ENCODE measurements at places on chromosomes 3 and 15.

GRCh38 chr3:188316723-188317070, 162.7 kb downstream of the LPP start:
- DNase-seq = no peak

- DNase-seq = no peak
These were observed 14.2 kb downstream of the ATXN7 start for GRCh38 chr3:63877737-63878393.

DNA sequence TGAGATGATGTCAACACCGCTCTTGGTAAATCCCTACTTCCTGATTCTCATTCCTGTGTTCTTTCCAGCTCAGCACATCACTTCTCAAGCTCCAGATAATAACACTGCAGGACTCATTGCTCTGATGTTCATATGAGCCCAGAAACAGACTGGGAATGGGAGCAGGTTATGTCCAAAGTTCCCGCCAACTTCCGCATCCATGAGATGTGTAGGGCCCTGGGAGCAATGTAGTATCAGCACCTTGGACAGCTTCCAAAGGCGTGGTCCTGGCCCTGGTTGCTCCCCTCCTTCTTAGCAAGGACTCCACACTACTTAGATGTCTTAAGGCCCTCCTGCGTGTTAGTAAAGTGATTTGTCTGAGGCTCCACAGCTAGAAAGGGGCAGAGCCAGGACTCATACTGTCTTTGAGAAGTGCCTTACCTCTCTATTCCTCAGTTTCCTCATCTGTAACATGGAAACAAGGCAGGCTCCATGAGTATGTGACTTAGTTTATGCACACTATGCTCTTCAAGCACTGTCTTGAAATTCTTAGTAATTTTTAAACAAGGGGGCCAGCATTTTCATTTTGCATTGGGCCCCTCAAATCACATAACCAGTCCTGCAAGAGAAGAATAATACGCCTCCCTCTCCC, 27.9 kb upstream of the SLC6A1 start:
- no peak for DNase-seq

- DNase-seq = no peak
These were observed 61.0 kb downstream of the APBA2 start for GRCh38 chr15:28946803-28947202.

GRCh38 chr3:45537970-45538640, 56.4 kb upstream of the LIMD1 start:
- DNase-seq = no peak

DNA sequence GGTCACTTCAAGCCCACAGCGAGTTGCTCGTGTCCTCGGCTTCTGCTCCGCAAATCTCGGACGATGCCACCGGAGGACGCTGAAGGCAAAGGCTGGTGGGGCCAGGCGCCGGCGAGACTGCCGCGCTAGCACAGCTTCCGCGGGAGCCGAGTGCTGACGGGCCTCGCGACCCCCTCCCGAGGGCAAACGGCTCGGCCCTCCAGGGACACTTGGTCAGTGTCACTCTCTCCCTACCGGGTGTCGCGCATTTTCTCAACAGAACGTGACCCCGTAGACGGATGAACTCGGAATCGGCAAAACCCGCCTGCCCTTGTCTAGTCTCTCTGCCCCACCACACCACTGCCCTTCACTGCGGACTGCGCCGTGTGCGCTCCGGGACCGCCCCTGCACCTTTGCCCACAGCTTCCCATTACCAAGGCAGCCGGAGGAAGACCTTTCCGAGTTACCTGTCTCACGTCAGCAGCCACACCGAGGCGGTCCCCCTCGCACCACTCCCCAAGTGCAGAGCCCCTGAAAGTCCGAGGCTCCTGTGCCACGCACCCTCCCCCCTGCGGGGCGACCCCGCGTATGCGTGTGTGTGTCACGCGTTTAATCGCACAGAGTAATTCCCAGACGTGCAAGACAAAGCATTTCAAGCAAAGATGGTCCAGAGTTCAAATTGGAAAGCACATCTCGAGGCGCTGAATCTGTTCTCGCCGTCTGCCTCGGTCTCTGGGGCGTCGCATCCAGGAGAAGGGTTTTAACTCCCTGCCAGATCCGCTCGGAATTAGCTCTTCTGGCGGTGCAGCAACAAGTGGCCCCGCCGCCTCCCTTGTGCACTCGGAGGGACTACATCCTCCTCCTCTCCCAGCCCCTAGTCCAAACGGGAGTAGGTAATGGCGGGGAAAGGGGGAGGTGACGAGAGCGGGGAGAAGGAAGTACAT, 245.0 kb upstream of the TOPAZ1 start:
- peak; percentile 40 for DNase-seq

DNA sequence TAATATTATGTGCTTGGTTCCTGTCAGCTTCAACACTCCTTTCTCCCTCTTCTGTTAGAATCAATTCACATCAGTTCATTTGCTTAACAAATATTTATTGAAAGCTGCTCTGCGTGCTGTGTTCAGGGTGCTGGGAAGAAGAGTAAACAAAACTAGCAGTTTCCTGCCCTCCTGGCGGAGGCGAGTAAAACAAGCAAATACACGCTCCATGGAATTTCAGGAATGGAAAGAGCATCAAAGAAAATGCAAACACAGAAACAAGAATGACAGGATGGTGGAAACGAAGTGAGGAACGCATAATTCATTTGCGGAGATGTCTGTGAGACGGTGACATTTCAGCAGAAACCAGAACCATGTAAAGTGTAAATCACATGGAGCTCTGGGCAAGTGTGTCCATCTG, 49.4 kb upstream of the SPTSSB start:
- no peak for DNase-seq

DNA sequence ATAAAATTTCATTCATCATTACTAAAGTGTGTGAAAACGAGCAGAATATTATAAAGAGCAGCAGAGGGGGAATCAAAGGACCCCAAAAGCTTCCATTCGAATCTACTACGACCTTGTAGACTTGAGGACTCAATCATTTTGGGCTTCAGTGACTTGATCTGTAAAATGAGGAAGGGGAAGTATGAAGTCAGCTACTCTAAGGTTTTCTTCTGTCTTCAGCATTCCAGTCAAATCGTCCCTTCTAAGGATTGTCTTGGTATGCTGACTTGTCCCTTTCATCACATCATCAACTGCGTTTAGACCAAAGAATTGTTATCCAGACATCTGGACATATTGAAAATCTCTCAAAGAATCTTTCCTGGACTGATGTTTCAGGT, 44.8 kb downstream of the PLD1 start:
- DNase-seq = no peak

DNA sequence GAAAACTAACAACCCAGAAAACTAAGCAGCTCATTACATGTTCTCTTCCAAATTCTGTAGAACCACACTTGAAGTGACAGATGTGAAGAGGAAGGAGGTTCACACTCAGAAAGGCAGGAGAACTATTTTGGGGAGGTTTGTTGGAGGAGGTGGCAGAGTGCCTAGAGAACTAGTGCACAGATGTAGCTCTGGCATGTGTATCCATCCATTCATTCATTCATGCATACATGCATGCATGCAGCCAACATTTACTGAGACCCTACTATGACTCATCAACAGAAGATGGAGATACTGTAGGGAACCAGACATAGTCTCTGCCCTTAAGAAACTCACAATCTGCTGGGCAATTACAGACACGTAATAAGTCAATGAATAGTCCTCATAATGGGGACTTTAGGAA, 116.7 kb downstream of the ERC2 start:
- no peak for DNase-seq

DNA sequence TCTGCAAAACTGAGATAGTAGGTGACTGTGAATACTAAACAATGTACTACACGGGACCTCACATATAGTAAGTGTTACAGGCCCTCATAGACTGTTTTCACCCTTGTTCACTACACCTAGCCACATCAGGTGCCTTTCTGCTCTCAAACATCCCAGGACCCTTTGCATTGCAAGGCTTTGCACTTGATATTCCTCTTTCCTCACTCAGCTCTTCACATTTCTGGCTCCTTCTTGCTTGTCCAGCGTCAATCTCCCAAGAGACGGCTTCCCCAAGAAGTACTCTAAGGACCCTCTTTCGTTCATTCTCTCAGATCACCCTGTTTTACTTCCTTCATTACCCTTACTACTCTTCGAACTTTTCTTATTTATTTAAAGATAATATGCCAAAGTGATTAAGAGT, 10.0 kb downstream of the DENND4A start:
- DNase-seq = no peak

GRCh38 chr3:195147649-195148080, 123.3 kb downstream of the XXYLT1 start:
- DNase-seq = peak; percentile 40

GRCh38 chr15:72037321-72037720, 80.6 kb downstream of the MYO9A start:
- no peak for DNase-seq

- no peak for DNase-seq
These were observed 476.4 kb upstream of the AGTR1 start for GRCh38 chr3:148221303-148221702.

DNA sequence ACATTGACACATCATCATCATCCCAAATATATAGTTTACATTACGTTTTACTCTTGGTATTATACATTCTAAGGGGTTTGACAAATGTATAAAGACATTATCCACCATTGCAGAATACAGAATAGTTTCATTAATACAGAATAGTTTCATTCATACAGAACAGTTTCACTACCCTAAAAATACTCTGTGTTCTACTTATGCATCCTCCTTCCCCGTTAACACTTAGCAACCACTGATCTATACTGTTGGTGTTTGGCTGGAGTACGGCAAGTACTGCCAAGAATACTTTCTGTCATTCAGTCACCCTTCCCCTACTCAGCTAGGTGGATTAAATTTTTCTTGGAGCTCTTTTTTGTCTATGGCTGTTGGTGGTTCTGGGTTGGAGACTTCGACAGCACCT, 33.4 kb downstream of the LEKR1 start:
- no peak for DNase-seq

DNA sequence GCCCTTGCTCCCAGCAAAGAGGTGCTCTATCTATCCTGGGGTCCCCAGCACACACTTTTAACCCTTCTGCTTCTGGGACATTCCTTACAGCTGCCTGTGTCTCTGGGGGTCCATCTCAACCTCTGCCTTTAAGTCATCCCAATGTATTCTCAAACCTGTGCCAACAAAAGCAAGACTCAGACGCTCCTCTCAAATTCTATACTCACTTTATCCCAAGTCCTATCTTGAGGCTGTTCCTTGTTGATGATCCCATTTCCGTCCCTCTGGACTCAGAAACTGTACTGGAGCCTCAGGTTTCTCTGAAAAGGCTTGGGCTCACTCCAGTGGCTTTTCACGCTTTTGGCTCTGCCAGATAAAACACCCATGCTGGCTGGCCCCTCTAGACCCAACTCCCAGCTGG, 69.7 kb downstream of the XXYLT1 start:
- peak; percentile 10 for DNase-seq

DNA sequence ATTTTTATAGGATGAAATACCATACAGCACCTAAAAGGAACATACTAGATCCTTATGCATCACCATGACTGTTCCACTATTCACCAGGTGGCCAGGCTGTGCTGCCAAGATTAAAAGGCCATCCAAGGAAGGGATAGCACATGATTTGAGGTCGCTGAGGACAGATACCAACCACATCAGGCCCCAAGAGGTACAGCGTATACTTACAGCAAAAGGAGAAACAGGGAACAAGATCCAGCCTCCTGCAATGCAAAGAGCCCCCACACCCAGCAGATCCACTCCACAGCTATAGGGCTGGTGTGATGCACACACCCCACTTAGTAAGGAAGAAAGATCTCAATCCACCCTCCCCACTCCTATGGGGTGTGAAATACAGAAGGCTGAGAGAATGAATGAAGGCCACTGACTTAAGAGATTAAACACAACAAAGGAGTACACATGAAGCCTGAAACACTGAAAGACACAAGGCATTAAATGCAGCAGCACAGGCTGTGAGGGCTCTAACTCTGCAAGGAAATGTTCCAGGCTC, 32.0 kb upstream of the ZNF445 start:
- DNase-seq = no peak

DNA sequence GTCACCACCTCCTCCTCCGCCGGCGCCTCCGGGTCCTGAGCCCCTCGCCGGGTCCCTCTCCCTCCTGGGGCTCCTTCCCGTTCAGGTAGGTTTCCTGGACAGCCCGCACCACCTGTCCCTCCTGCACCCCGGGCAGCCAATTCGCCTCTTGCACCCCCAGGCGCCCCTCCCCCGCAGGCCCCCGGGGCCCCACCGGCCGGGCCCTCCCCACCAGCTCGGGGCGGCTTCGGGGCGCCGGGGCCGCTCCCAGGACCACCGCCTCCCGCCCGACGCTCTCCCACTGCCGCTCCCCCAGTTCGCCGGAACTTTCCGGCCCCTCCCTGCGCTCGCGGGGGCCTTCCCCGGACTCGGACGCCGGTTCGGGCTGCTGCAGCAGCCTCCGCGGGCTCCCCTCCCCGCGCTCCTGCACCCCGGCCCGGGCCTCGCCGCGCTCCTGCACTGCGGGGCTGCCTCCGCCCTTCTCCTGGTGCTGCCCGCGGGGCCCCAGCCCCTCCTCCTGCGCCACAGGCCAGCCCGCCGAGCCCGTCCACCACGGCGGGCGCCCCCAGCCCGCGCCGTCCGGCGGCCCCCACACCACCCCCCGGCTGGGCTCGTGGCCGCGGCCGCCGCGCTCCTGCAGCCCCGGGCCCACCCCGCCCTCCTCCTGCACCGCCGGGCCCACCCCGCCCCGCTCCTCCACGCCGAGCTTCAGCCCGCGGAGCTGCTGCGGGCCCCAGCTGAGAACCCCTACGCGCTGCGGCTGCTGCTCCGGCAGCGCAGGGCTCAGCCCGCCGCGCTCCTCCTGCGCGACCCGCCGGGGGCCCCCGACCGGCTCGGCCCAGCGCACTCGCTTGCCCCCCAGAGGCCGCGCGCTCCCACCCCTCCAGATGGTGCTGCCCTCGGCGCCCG, 587 bp upstream of the TNK2 start:
- no peak for DNase-seq

- DNase-seq = no peak
These were observed 8.3 kb downstream of the MYO5A start for GRCh38 chr15:52520421-52520820.

DNA sequence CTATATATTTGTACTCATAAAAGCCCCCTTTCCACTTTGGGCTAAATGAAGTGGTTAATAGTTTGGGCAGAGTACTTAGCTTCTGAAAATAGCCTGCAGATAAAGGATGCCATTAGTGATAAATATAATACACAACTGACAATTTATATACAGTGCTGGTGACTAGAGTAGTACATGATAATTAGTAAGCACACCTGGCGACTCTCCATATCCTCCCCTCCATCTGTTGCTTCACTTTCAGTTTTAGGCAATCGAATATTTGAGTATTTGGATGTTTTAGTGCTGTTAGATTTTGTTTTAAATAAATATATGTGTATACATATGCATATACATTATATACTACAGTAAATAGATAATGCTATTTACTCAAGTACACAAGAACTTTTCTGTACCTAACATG, 35.9 kb upstream of the CHMP2B start:
- no peak for DNase-seq

- peak; percentile 29 for DNase-seq
These were observed at the start of gene HOMER2 for GRCh38 chr15:82952158-82953081. Gene HOMER2 (minus strand): TSS chr15:82952720. CDS start chr15:82952535, 185 bp downstream.

GRCh38 chr3:137219801-137220445, 262.1 kb downstream of the IL20RB start:
- no peak for DNase-seq

DNA sequence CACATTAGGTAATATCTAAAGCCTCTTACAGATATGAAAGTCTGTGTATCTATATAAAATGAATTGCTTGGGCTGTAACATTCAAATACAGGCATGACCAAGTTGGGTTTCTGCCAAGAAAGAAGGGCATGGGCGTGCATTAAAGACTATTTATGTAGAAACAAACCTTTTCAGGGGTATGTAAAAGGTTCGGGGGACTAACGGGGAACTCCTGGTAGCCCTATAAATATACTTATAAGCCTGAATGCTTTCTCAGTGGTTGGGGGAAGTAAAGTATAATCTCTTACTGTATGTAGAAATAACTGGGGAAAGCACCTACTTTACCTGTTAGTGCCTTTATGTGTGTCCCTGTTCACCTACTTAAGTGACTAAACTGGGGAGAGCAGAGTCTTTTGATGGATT, 154.5 kb upstream of the TBL1XR1 start:
- no peak for DNase-seq

Data from stimulated activated CD8-positive, alpha-beta memory T cell treated with anti-CD3 and anti-CD28 coated beads, Interleukin-4, amount 100 ng/mL, for 48 hours (primary cell).